ENCODE measurements at places on chromosomes 3 and 15.

- DNase-seq, result no peak
Observed at GRCh38 chr3:149613988-149614387, 43.8 kb downstream of the WWTR1 start.

- DNase-seq, result no peak
Observed at GRCh38 chr3:99929745-99930139, 112.1 kb downstream of the CMSS1 start.

GRCh38 chr3:136694321-136694720 lies 57.9 kb downstream of the STAG1 start:
- no peak for DNase-seq

- no peak for DNase-seq
Observed at GRCh38 chr15:72907733-72908132, 124.2 kb upstream of the ADPGK start.

DNA sequence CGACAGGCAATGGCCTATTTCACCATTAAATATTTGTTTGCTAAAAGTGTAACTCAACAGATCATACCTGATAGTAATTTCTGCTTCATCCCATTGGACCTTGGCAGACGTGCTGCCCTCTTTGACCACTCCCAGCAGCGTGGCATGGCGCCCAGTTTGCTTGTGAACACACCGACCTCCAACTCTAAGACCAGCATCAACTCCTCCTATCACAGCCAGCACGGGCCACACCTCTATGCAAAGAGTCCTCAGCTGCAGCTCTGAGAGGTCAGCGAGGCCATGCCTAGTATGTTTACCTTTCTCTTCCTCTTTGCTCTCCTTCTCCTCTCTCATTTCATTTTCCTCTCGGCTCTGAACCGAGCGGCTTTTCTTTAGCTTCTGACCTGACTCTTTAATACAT lies 80.6 kb downstream of the FBXL22 start:
- no peak for DNase-seq

- DNase-seq, result no peak
Observed at GRCh38 chr3:47813551-47814177, 10.7 kb downstream of the DHX30 start.

GRCh38 chr15:62902821-62903220 lies 139.7 kb upstream of the TPM1 start:
- no peak for DNase-seq

DNA sequence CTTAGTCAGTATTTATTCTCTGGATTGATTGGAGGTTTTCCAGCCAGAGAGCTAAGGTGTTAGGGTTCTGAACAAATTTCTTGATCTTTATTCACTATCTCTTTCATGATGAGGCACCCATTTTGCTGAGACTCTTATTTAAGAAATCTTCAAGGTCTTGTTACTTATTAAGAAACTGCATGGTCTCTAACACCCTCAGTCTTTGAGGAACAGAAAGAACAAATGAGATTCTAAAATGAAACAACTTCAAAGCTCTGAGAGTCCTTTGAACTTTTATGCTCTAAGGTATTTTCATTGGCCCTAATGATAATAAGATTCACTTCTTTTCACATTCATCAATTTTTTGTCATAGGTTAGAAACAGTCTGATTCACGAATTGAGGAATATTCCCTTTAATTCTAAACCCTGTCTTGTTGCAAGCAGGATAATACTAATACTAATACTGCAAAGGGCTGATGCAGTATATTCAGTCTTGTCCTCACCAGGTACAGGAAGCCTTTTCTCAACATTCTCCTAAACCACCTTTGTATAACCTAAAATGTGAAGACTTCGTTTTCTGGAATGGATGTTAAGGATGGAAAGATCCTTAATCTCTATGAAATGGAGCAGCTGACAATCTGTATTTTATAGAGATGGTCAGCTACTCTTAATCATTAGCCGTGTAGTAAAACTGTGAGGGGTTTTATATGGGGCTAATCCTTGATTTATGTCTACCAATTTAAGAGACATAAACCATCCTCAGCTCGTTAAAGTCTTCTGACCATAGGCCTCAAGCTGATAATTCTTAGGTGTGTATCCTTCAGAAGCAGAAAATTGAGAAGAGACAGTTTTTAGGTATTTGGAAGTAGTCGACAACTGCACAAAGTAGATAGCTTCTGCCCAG lies 198.3 kb downstream of the OTOL1 start:
- DNase-seq, result no peak

DNA sequence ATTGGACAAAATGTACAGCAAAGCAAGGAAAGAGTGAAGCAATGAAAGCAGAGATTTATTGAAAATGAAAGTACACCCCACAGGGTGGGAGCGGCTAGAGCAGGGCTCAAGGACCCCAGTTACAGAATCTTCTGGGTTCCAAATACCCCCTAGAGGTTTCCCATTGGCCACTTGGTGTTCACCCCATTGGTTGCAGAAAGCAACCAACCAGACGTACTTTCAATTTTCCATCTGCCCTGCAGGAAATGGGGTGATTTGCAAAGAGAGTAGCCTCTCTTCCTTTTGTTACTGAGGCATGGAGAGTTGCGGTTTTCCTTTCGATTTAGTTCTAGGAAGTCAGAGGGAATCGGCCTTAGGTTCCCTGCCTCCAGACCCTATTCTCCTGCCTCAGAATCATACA lies 2.4 kb downstream of the PML start:
- no peak for DNase-seq

- DNase-seq, result no peak
Observed at GRCh38 chr3:177144922-177145321, 52.4 kb downstream of the TBL1XR1 start.

DNA sequence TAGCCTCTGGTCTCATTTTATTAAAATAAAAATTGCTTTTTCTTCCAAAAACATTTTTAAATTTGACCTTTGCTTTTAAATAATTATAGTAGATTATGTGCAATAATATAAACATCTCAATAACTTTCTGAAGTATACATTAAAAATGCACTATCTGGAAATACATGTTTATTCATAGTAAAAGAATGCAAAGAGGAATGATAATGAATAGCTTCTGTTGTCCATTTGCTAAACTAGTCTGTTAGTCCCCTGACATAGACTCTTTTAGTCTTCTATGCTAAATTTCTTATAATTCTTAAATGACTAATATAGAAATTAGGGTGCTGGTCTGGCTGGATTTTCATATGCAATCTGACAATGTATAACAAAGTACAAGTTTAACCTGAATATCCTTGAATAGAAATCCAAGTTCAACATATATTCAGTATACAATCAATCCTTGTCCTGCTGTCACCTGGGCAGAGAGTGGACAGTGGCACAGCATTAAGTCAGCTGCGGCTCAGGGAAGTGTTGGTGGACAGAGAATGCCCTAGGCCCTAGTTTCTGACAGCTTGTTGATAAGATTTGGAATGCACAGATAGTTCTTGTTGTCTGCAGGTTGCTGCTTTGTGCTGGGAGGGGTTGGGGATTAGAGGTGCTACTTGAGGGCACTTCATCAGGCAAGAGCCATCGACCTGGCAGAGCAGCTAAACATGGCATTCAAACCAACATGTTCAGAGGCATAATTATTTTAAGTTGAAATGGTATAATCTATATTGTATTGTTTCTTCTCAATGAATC lies 161.7 kb downstream of the MBNL1 start:
- DNase-seq, result no peak

DNA sequence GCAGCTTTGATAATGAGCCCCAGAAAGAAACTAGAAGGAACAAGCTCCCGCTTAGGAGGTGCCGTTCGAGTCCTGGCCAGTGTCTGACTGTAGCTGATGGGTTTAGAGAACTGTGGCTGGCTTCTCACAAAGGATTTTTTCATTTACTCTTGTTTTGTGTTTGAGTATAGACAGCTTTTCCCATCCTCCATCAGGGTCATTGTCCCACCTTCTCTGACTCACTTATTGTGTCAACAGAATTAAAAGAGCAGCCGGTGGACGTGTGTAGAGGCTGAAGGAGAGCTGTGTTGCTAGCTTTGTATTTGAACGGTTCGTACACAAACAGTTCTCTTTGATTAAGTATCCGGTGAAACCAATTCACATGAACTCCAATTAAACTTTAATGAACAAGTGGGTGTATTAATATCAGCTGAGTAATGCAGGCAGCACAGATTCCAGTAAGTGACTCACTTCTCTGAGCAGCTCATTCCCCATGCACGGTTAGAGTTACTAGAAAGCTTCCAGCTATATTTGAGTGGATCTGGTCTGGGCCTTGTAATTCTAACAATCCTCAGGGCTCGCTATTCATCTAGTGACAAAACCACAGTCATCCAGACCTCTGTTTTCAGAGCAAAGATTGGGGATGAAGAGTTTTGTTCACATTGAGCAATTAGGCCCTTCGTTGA lies 141.0 kb downstream of the LPP start:
- no peak for DNase-seq

- peak; percentile 54 for DNase-seq
Observed at GRCh38 chr15:74725845-74726773, 781 bp upstream of the CYP1A1 start.

GRCh38 chr15:68252925-68253534 lies 23.5 kb upstream of the CLN6 start:
- DNase-seq, result no peak

DNA sequence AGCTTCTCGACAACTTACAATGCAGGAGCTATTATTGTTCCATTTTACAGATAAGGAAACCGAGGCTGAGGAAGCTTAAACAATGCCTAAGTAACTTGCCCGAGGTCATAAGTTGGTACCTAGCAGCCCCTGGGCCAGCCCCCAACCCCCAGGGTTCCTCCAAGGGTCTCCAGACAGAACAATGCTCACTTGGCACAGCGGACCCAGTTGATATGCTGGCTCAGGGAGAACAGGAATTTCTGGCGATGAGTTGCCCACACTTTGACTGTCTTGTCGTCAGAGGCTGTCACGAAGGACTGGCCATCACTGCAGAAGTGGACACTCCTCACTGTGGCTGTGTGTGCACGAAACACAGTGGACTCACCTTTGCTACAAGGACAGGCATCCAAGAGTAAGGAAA lies 5.2 kb downstream of the POC1A start:
- DNase-seq, result no peak

- DNase-seq, result no peak
Observed at GRCh38 chr3:123008840-123009239, 18.7 kb downstream of the SEMA5B start.

DNA sequence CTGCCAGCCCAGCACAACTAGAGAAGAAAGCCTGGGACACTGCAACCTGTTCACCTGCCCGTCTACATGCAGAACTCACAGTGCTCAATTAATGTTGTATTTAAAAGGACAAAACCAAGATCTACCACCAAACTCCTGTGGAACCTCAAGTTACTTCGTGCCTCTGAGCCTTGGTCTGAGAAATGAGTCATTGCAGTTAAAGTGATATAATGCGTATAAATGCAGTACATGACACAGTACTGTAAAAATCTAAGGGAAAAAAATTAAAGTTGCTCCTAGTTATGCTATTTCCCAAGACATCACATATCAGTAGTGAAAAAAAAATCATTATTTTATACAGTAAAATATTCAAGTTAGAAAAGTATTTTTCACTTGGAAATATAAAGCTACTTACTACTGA lies 138.9 kb downstream of the ZIC4 start:
- no peak for DNase-seq

DNA sequence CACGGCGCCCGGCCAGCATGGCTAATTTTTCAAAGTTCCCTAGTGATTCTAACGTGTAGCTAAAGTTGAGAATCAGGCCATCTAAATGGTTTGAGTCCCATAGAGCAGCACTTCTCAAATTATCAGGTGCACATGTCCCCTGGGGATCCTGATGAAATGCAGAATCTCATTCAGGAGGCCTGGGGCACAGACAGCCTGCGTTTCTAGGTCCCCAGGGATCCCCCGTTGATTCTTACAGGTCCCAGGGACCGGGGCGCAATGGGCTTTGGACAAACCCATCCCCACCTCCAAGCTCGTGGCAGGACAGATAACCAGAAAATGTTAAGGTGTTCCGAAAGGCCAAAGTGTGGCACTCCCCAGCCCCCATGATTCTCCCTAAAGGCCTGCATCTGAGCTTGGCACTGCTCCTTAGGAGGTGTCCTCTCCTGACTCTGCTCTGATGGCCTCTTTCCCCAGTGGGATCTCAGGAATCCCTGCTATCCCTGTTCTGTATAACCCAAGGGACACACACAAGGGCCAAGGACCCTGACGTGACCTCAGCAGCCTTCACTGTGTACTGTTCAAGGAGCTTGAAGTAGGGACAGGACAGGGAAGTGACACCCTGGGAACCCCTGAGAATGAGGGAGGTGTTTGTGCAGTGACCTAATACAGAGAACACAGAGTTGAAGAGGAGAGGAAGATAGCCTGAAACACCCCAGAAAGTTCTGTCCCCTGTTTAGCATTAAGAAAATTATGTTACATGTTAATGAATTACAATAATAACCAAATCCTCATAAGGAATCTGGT lies 8.0 kb downstream of the LRRK1 start:
- no peak for DNase-seq

DNA sequence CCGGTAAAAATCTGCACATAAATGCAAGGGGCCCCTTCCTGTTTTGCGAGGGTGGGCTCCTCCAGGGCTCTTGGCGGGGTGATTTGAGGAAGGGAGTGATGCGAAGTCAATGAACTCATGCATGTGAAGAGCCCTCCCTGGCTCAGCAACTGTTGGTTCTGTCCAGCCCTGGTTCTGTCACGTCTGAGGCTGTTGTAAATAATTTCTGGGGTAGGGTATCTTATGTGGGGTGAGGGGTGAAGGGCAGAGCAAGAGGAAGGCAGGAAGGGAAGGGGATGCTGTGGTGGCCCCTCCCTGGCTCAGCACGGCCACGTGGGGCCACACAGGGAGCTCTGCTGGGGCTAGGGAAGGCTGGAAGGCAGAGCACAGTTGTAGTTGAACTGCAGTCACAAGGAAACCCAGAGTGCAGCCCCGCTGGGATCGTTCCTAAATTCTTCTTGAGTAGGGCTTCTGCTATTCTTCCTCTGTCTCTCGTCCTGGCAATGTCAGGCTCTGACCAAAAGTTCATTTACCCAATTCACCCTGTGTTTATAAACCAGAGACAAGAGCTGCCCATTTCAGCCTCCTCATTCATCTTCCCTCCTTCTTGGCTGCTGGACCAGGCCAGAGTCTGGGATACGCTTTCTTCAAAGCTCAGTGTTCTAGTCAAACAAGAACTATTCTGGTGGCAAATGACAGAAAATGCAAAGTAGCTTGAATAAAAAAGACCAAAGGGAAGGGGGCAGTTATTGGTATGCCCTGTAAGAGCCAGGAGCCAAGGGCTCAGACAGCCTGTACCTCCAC lies 14.8 kb upstream of the TOPBP1 start:
- DNase-seq, result no peak

- peak; percentile 6 for DNase-seq
Observed at GRCh38 chr3:134904241-134904771, 109.2 kb downstream of the EPHB1 start.

DNA sequence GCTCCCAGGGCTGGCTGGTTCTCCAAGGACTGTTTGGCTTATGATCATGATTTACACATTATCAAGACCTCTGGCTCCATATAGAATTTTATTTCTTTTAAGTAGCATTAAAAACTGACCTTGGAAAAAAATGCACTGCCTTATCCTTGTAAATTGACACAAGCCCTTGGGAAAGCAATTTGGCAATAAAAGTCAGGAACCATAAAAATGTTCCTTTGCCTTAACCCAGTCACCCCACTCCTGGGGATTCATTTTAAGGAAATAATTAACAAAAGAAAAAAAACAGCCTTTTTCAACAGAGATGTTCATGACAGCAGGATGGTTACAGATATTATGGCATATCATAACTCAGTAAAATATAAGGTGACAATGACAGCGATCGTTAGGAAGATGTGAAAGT lies 51.6 kb upstream of the NR2E3 start:
- no peak for DNase-seq

All from stimulated activated CD8-positive, alpha-beta memory T cell treated with anti-CD3 and anti-CD28 coated beads, Interleukin-4, amount 100 ng/mL, for 24 hours (primary cell).